ENCODE measurements at places on chromosomes 5 and 9. TPM values are rescaled to one million over a fixed set of nuclear protein-coding genes. Genes with fewer than 3 reads are reported as not detected.

The KIF24 gene
- 0.53 TPM for total RNA-seq

The ARID3C gene
- not detected for total RNA-seq

DNA sequence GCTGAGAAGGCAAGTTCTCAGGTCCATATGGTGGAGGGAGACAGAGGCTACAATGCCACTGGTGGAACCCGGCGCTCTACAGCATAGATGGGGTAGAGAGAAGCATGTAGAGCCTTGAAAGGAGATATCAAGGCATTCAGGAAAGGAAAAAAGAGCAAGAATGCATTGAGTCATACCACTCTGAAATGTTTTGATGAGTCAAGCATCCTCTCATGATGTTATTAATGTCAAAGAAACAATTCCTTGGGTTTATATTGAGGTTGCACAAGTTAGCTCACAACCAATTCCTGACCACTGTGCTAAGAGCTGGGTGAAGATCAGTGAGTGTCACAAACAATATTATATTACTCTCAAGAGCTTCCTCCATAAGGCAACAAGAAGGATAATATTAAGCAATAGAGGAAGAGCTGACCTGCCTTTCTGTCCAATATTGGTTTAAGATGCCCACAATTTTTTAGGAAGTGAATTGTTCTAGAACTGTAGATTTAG lies 178.0 kb downstream of the RFK start:
- no peaks in the 10 kb centered on the region for H3K36me3 ChIP-seq
- no peak overlapping the region for H3K27ac ChIP-seq
- no peaks in the 10 kb centered on the region for H3K27me3 ChIP-seq
- no peak for DNase-seq
- no peak overlapping the region for H3K4me3 ChIP-seq

DNA sequence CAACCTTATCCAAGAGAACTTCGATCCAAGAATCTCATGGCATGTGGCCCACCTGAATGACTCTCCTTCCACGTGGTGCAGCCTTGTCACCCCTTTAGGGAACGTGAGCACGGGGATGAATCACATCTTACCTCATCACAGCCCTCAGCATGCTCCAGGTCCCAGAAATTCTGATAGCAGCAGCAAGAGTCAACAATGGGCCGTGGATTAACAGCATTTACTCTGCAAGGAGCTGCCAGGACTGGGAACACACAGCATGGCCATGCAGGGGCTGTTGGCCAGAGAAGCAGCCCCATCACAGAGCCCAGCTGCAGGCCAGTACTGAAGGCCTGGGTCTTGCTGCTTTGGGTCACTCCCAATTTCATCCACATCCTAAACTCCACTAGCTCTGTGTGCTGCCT lies 150.4 kb downstream of the C5orf15 start:
- peak overlapping the region; percentile 82 for H3K27ac ChIP-seq
- H3K4me1 ChIP-seq: peaks cover 39% of the 10 kb centered on the region
- DNase-seq: peak; percentile 92
- no peaks in the 10 kb centered on the region for H3K27me3 ChIP-seq

DNA sequence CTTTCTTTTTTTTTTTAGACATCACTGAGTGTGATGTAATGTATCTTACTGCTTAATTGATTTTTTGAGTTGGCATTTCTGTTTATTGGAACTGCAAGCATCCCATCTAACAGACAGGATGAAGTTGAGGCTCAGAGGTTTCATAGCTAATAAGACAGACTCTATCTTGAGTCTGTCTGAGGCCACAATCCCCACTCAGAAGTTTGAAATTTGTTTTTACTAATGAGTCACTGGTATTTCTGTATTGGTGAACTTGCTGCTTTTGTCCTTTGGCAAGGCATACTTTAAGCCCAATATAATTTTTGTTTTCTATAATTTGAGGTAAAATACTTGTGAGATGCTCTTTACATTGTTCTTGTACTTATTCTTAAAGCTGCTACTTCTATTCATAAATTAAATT lies 491.2 kb downstream of the PSAT1 start:
- no peak for DNase-seq
- no peak overlapping the region for H3K4me3 ChIP-seq
- H3K27me3 ChIP-seq: no peaks in the 10 kb centered on the region
- no peak overlapping the region for H3K27ac ChIP-seq
- H3K36me3 ChIP-seq: no peaks in the 10 kb centered on the region

DNA sequence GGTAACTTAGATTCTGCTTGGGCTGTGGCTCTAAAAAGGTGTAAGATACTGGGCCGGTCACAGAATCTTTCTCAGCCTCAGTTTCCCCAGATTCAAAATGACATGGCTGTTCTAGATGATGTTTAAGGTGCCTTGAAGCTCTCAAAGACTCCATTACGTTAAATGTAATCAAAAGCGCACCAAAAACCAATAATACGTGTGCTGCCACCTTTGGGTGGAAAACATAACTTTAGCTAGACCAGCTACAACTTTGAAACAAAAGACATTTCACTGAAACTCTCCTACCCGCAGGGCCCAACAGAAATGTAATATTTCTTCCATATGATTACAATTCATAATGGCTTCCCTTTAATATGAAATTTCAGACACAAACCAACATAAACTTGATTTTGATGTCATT lies 35.0 kb upstream of the PCSK5 start:
- no peak overlapping the region for H3K27ac ChIP-seq
- no peak for DNase-seq
- no peak overlapping the region for H3K4me3 ChIP-seq

- no peak for DNase-seq
- H3K4me3 ChIP-seq: no peak overlapping the region
- H3K36me3 ChIP-seq: no peaks in the 10 kb centered on the region
- H3K4me1 ChIP-seq: peaks cover 8% of the 10 kb centered on the region
These were observed 2.3 kb downstream of the LCN2 start for GRCh38 chr9:128151309-128152132.

DNA sequence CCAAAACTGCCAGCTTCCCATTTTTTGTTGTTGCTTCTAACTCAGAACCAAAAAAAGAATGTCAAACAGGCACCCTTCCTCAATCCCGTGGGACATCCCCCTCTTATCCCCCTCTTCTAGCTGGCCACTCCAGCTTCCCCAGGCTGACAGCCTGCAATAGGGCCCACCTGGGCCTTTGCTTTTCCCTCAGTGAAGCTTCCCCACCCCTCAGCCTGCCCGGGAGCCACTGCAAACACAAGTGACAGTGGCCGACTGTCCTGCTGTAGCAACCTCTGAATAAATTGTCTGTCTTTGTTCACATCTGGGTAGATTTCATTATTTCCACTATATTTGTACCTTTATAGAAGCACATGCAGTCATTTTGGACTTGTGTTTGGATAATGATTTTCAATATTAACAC lies 245.3 kb downstream of the GADD45G start:
- DNase-seq: no peak
- no peaks in the 10 kb centered on the region for H3K27me3 ChIP-seq
- no peak overlapping the region for H3K4me3 ChIP-seq
- H3K27ac ChIP-seq: no peak overlapping the region

DNA sequence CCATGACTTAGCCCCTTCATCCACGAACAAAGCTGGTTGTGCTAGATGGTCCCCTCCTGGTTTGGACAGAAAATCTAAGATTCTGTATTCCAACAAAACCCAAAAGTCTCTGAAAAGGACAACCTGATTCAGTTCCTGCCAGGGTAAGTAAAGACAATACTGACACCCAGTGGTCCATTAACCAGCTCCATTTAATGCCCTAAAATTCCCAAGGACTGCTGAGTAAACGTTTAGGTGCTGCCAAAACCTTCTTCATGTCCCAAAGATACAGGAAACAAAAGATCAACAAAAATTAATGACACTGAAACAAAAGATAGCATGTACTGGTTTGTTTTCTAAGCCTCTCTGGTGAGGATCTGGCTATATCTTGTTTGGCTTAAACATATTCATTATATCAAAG lies 25.3 kb upstream of the PPP1R2B start:
- H3K4me1 ChIP-seq: no peaks in the 10 kb centered on the region
- no peak overlapping the region for H3K4me3 ChIP-seq
- H3K36me3 ChIP-seq: no peaks in the 10 kb centered on the region
- no peak overlapping the region for H3K27ac ChIP-seq

- H3K4me1 ChIP-seq: no peaks in the 10 kb centered on the region
- no peaks in the 10 kb centered on the region for H3K27me3 ChIP-seq
- no peak for DNase-seq
- H3K4me3 ChIP-seq: no peak overlapping the region
- H3K27ac ChIP-seq: no peak overlapping the region
- no peaks in the 10 kb centered on the region for H3K36me3 ChIP-seq
These were observed 22.6 kb downstream of the SLC36A1 start for GRCh38 chr5:151469992-151470391.

DNA sequence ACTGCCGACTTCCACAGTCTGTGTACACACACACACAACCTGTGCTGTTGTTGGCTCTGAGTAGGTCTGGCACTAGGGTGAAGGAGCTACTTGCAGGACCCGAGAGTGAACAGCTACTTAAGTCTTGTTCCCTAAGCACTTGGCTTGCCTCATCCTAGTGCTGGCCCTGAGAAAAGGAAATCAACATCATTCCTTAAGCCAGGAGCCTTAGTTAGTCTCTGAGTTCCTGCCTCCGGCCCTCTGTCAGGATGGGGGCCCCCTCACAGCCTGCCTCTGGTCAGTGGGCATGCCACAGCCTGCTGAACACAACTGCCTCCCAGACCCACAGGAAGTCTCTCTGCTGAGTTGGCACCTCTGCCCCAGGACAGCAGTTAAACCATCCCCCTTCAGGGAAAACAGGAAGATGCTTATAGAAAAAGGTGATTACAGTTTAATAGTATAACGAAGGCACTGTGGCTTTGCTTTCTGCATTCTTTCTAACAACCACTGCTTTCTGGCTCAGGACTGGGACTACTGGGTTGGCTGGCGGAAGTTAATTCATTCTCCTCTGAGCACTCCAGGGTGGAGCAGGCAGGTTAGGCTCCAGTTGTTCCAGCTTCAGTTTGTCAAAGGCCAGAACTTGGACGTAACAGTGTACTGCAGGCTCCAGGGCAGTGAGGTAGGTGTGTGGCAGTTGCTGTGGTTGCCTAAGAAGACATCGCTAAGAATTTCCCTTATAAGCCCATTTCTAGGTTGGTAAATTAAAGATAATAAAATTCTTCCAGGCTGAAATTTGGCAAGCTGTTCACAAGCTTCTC lies 2.8 kb downstream of the MAMDC2 start:
- no peaks in the 10 kb centered on the region for H3K27me3 ChIP-seq
- H3K4me3 ChIP-seq: no peak overlapping the region
- H3K27ac ChIP-seq: peak overlapping the region; percentile 71
- peaks cover 14% of the 10 kb centered on the region for H3K4me1 ChIP-seq

Measured in gastrocnemius medialis (tissue), 4 donors.